ENCODE measurements at places on chromosomes 6 and 20. TPM values are rescaled to one million over a fixed set of nuclear protein-coding genes. Genes with fewer than 3 reads are reported as not detected.

Gene SRSF12
- total RNA-seq: under 0.01 TPM

Gene TRMT6
- total RNA-seq: 4.9 TPM

Gene WFDC5
- total RNA-seq: not detected

Gene DUSP15
- total RNA-seq: 31.8 TPM

Gene CNR1
- 35.7 TPM for total RNA-seq

Gene STX16
- total RNA-seq: 90.9 TPM

Gene LRRC73
- 1.3 TPM for total RNA-seq

Gene EMILIN3
- 34.7 TPM for total RNA-seq
